ENCODE measurements at places on chromosomes 3 and 15.

DNA sequence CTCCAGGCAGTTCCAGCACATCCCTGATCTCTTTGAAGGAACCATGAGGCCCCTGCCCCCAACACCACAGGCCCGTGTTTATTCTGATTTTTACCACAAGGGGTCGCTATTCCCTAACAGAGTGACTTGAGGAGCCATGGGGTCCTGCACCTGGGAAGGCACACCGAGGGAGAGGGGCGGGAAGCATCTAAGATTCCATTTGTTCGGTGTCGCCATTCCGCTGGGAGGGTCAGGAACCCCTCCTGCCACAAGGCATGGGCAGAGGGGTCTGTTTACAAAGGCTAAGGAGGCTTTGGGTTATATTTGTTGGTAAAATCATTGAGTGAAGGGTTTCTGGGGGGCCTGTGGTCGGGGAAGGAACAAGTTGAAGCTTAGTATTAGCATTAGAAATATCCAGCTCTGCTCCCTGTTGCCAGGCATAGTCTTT lies 77.1 kb downstream of the WDR76 start:
- peak; percentile 34 for DNase-seq

DNA sequence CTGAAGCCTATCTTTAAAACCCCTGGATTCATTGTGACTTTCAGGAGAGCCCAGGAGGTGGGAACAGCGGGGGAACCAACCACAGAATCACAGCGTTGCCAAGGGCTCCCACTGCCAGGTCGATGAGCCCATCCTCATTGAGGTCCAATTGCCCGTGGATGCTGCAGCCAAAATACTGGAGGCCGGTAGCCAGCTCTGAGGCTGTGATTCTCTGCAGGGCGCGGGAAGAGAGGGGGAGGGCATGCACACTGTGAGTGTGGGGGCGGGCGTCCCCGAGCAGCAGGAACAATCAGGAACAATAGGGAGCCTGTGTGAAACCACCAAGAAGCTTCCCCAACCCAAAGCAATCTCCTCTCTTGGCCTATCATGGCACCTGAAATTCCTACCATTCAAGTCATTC lies 53.4 kb downstream of the FEM1B start:
- DNase-seq = no peak

- no peak for DNase-seq
These were observed 580.3 kb downstream of the MECOM start for GRCh38 chr3:169083163-169083562.

- DNase-seq = no peak
These were observed 1.4 kb upstream of the CIDEC start for GRCh38 chr3:9881441-9881840.

DNA sequence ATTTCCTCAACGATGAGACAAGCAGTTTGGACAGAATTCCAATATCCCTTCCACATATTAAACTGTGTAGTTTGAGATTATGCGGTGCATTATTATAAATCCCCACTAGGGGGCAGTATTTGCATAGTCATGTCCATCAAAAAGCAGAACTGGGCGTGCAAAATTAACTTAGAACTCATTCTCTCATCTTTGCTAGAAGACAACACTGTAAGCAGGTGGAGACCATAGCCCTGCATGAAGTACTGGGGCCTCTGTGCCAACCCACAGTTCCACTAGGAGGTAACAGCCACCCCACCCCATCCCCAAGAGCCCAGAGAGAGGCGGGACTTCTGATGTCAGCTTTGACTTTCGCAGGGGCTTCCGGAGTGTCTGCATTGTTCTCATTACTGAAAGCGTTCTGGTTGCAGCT lies 106.6 kb upstream of the TMC3 start:
- DNase-seq = peak; percentile 43

DNA sequence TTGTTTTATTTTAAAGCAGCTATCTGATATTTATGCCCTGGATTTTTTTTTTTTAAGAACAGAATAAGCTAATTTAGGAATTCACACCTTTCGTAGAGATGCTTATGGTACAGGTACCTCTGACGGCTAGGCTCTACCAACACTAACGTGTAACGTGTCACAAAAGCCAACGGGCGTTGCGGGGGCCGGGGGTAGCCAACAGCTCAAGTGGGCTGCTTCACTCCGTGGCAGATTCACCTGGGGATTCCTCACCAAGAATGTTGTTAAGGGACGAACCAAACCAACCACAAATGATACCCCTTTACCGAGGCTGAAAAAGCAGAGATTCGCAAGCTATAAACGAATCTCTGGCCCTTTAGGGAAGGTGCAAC lies 1.0 kb downstream of the TMCC1 start:
- DNase-seq = no peak

GRCh38 chr3:150447631-150448465 lies 39.8 kb downstream of the TSC22D2 start:
- peak; percentile 53 for DNase-seq

GRCh38 chr15:56249092-56249491 lies 5.4 kb upstream of the RFX7 start:
- DNase-seq = peak; percentile 30

DNA sequence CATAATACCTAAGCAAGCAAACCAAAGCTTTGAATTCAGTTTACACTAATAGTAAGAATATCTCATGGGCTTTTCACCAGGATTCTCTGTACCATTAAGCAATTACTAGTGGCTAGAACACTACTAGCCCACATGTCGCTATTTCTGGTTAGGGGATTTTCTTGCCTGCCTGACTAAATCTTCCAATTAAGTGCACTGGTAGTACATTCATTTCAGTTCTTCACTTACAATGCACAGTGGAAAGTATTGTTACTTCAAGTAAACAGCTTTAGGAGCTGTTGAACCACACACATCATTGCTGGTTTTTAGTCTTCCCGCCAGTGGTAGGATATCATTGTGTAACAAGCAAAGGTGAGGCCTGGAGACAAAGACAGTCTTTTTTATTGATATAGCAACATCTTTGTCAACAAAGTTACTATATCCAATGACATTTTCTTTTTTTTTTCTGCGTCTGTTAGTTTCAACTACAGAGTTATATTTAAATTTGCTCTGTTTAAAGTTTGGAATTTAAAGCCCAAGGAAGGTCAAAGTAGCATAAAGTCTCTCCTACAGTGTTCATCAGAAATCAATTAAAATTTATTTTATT lies 826.8 kb upstream of the NR2F2 start:
- no peak for DNase-seq

DNA sequence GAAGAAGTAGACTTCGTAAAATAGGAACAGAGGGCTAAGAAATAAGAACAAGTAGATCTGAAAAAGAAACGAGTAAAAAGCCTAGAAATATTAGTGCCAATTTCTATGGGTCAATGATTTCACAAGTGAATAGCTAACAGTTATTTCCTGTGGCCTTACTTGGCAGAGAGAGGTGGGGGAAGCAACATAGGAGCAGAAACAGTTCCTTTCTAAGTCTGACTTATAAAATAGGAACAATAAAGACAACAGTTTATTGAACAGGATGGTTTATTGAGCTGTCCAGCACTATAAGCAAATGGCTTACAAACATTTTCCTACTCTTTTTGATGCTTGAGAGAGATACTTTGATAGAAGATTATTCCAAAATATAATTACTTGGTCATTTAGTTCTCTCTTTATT lies 37.9 kb downstream of the AGTR1 start:
- no peak for DNase-seq

GRCh38 chr3:184567946-184568559 lies 6.5 kb downstream of the EPHB3 start:
- no peak for DNase-seq

DNA sequence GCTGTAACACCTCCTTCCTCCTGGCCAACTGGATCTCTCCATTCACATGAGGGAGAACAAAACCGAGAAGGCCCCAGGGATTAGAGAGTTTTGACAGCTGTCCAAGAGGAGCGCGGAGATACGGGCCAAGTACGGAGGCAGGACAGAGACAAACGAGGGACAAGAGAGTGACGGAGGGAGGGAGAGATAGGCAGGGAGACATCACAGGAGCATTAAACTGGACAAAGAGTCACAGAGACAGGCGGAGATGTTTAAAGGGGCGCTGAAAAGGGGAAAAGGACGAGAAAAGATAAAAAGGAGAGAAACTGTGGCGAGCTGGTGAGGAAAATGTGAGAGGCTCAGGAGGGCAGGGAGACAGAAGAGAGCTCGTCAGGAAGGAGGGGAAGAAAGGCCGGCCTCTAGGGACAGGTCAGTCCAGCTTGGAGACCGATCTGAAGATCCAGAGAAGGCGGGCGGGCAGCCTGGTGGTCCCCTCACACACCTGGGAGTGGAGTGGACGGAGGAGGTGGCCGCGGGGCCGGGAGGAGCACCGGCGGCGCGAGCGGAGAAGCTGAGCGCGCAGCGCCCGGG lies 40.5 kb upstream of the ROPN1 start:
- DNase-seq = peak; percentile 52

All from A172 (cell line).